ENCODE measurements at places on chromosomes 4 and X.

GRCh38 chrX:9927698-9928482 lies 39.3 kb upstream of the CLDN34 start:
- no peak for DNase-seq

GRCh38 chr4:74304095-74304625 lies 4.1 kb upstream of the EPGN start:
- DNase-seq = no peak

GRCh38 chr4:88033309-88033708 lies 25.9 kb downstream of the PKD2 start:
- peak; percentile 64 for DNase-seq

GRCh38 chr4:92599044-92599443 lies 295.3 kb downstream of the GRID2 start:
- peak; percentile 72 for DNase-seq

DNA sequence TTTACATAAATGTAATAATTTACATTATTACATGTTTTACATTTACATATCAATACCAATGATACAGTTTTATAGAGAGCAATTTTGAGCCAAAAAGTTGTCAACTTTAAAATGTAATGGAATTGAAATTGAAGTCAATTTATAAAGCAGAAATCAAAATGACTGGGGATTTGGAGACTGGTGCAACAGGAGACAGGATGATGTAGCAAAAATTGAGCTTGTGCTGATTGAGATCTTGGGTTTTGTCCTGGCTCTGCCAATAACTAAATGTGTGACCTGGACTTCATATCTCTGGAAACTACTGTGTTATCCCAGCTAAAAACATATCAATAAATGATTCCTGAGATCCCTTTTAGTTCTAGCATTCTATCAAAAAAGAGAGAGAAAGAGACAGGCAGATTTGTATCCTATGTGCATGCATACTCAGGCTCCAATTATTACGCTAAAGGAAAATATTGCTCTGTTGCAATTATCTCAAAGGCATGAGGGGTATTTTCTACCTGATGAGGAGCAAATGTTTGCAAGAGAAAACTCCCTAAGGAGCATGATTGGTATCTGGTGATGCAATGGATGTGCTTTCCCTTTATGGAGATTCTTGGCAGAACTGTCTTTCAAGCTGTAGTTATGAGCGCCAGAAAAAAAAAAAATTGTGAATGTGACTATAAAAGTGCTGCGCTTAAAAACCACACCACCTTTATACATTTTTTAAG lies 14.7 kb downstream of the EXOC1L start:
- no peak for DNase-seq
